ENCODE measurements at places on chromosomes 5 and 9.

DNA sequence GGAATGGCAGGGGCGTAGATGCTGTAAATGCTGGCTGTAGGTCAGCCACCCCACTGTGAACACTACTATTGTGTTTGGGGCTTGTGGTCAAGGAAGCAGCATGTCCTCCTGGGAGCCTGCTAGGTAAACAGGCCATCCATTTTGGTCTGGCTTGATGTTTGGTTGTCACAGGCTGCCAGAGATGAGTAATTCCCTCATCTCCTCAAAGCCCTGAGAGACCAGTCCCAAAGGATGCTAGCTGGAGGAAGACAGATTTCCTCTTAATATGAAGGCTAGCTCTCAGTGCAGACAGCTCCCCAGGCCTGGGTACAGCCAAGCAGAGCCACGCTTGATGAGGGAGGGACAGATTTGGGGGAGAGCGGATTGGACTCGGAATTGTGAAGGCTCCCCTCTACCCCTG lies 72.5 kb upstream of the MAP1B start:
- DNase-seq: no peak

DNA sequence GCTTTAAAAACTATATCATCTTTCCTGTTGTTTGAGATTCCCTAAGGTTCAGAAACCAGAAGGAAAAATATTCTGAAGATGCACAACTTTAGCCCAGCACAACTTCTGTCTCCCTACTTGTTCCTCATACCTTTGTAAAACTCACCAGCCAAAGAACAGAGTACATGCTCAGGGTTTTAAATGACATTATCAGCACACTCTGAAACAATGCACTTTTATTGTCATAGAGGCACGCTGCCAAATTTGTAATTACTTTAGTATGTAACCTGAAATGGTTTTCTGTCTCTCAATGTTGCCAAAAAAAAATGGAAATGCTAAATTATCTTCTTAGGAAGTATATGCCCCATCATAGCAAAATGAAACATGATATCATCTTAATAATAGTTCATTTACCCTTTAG lies 383.6 kb upstream of the CDH6 start:
- no peak for DNase-seq

- DNase-seq: no peak
Measured at GRCh38 chr9:27447031-27447683, 76.9 kb upstream of the IFNK start.

DNA sequence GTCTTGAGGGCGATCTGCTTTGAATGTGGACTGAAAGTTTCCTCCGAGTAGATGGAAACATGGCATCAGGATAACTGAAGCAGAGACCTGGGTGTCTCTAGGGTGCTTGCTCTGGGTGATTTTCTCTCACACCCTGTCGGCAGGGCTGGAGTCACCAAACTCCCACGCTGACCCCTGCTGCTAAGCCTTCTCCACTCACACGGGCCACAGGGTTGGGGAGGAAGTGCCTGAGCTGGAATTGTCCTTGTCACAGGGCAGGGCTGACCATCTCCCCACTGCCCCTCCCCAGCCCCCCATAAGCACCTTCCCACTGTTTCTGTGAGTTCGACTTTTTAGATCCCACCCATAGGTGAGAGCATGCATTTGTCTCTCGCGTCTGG lies 212.9 kb downstream of the FANCC start:
- DNase-seq: no peak

GRCh38 chr9:89935801-89936200 lies 331.0 kb downstream of the GADD45G start:
- no peak for DNase-seq

- no peak for DNase-seq
Measured at GRCh38 chr5:89580976-89581375, 698.0 kb upstream of the MEF2C start.

DNA sequence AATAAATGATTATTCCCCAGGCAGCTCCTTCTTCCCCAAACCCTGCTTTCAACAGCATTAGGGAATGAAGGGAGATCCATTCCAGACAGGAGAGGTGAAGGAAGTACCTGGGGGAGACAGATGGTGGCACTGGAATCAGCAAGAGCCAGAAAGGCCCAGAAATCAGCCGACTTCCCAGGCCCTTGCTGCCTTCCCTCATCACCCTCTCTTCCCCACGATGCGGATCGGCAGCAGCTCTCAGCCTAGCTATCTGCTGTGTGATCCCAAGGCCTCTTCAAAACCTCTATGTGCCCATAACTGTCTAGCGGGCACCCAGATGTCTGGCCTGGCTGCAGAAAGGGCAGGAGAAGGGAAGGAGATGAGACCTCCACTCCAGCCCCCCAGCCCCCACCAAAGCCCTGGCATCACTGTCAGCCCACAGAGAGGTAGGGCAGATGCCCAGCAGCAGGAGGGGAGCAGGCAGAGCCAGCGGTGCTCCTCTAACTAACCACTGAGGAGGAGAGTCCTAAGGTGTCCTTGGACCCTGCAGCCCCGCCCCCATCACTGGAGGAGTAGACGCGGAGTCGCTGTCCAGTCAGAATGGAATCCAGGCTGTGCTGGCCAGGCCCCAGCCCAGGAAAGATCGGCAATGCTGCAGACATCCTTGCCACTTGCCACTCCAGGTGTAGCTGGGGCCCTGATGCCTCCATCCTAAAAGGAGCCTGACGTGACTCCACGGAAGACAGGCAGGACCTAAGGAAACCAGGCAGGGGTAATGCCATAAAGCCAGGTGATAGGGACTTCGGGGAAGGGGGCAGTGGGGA lies 12.7 kb downstream of the CNTFR start:
- DNase-seq: no peak

- DNase-seq: no peak
Measured at GRCh38 chr9:22529426-22530199, 83.0 kb downstream of the DMRTA1 start.

- DNase-seq: no peak
Measured at GRCh38 chr9:131457746-131458145, 45.0 kb upstream of the POMT1 start.

- DNase-seq: no peak
Measured at GRCh38 chr5:25330721-25331120, 685.9 kb upstream of the CDH10 start.

DNA sequence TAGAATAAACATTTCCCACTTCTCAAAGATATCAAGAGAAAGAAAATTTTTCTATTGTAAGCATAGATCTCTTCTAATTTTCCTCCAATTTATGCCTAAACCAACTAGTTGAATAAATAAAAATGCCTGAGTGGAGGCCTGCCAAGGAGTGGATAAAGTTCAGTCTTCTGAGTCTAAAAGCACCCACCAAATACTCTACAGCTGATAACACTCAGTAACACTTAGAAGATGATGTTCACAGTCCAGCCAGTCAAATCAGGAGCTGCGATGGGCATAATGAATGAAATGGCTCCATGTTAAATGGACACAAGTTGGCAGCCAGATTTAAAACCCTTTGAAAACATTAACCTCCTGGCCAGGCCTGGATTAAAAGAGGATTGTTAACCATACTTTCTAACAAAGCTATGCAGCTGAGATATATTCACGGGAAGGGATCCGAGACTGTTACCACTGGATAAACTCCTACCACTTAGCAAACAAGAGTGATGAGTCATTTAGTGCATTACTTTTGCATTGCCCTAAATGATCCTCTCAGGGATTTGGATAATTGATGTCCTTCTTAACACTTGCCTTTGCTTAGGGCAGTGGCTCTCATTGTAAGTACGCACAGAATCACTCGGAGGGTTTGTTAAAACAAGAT lies 63.7 kb upstream of the CCDC112 start:
- DNase-seq: no peak

DNA sequence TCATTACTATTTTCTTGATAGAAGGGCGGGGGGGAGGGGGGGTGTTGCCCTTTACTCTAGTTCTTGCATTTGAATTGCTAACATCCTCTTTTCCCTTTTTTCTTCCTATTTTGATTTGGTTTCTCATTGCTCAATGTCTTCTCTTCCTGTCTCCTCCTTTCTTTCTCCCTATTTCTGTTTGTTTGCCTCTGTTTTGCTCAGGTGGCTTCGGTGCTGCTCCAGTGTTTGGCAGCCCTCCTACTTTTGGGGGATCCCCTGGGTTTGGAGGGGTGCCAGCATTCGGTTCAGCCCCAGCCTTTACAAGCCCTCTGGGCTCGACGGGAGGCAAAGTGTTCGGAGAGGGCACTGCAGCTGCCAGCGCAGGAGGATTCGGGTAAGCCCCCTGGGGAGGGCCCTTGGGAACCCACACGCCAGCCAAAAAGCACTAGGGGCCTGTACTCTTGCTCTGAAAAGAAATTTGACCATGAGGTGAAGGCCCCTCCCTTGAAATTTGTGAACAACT lies 48.3 kb downstream of the FAM78A start:
- no peak for DNase-seq

DNA sequence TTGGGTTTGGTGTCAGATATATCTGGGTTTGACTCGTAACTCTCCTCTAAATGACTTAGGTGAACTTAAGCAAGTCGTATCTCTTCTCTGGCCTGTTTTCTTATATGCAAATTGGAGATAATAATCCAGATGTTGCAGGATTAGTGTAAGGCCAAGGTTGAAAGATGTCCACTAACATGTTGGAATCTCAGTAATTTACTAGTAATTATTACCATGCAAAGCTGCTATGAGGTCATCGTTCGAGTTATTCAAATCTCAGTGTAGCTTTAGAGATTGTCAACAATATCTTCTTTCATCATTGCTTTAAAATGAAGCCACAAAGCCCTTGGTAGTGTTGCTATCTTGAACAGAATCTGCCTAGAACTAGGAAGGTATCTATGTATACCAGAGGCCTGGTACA lies 437.7 kb upstream of the KLF4 start:
- DNase-seq: no peak

DNA sequence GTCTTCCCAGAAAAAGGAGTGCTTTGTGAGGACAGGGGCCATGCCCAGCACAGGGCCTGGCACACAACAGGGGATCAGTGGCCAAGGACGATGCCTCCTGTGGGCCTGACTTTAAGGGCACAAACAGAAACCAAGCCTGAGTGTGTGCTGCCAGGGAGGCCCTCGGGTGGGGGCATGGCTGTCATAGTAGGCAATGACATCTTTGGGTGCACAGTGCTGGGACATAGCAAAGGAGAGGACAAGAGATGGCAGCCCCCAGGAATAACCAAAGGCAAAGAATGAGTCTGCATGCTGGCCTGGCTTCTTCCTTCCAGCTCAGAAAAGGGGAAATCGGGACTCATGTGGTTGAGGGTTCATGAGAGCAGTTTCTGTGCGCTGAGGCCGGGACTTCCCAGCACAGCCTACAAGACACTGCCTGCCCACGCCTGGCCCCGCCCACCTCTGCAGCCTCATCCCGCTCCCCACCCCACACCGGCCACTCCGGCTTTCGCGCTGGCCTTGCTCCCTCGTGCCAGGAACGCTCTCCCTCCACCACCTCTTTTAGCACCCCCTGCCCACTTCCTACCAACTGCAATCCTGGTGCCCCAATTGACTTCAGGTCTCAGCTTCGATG lies 13.8 kb upstream of the LHX2 start:
- DNase-seq: no peak

Measured in stimulated activated CD4-positive, alpha-beta T cell treated with anti-CD3 and anti-CD28 coated beads, Interleukin-12 subunit alpha, Interleukin-12 subunit beta, amount 100 ng/mL, for 48 hours (primary cell).